ENCODE measurements at places on chromosomes 1 and 21.

DNA sequence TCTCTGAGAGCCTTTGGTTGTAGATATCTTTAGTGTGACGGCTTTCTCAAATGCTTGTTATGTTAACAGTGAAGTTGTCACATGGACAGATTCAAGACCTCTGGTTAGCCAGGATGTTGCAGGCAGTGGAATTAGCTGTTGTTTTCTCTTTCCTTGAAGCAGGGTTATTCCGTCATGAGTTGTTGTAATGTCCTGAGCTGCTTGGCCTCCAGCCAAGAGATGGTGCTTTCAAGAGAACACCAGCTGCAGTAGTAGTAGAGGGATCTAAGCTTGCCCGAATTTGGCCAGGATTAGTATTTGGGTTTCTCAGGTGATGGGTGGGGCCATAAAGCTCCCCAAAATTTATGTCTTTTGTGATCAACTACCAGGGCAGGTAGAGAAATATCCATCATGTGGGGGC lies 13.4 kb downstream of the KCNE1 start:
- DNase-seq = no peak

GRCh38 chr1:236686815-236687160 lies 489 bp downstream of the ACTN2 start:
- DNase-seq = no peak

- no peak for DNase-seq
Observed at GRCh38 chr21:34812504-34813265, 143.9 kb downstream of the CLIC6 start.

DNA sequence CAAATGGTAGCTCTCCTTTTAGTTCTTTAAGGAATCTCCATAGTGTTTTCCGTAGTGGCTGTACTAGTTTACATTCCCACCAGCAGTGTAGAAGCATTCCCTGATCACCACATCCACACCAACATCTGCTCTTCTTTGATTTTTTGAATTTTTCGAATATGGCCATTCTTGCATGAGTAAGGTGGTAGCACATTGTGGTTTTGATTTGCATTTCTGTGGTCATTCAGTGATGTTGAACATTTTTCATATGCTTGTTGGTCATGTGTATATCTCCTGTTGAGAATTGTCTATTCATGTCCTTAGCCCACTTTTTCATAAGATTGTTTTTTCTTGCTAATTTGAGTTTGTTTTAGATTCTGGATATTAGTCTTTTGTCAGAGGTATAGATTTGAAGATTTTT lies 84.6 kb upstream of the B3GALT2 start:
- no peak for DNase-seq

DNA sequence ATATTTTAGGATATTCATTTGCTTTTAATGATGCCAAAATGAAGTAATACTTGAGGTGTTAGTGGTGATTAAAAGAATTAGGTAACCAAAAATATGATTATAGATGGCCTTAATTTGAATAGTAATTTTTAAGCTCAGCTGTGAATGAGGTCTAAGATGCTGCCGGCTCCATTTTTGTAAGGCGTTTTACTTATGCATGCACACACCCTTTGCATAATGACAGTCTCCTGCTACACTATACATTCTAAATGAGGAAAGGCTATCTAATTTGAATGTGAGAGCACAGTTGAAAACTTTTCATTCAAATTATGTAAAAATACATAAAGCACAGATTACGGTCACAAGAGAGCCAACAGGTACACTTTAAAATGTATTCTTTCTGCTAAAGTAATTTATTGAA lies 41.6 kb downstream of the RGS21 start:
- DNase-seq = no peak

DNA sequence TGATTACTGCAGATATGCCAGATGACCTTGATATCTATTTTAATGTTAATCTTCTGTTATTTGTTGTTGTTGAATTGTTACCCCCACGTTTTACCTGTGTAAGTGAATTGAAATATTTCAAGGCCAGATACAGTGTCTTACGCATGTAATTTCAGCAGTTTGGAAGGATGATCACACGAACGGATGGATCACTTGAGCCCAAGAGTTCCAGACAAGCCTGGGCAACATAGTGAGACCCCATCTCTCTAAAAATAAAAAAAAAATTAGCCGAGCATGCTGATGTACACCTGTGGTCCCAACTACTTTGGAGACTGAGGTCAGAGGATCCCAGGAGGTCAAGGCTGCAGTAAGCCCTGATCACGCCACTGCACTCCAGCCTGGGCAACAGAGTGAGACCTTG lies 32.2 kb downstream of the SDCCAG8 start:
- DNase-seq = no peak

Data from stimulated activated effector memory CD8-positive, alpha-beta T cell treated with anti-CD3 and anti-CD28 coated beads, Interleukin-12 subunit alpha, Interleukin-12 subunit beta, amount 100 ng/mL, for 72 hours (primary cell).